ENCODE measurements at places on chromosomes 13 and 19.

DNA sequence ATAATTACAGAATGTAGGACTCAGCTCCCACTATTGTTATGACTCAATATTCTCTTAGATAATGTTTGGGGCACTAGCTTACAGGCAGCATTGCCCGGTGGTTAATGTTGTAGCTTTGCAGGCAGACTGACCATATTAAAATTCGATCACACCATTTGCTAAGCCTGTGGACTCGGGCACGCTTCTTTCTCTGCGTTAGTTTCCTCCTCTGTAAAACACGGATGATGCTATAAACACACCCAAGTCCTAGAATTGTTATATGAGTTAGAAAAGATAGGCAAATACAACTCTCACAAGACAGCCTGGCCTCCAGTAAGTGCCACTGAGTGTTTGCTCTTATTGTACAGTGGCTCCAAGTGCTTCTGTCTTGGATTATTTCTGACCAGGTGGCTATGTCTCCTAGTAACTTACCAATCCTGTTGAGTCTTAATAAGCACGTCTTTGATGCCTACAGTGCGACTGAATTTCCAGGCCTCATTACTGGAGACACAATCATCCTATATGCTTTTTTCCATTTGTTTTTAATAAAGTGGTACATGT, 50.0 kb upstream of the ALOX5AP start:
- DNase-seq, result no peak

DNA sequence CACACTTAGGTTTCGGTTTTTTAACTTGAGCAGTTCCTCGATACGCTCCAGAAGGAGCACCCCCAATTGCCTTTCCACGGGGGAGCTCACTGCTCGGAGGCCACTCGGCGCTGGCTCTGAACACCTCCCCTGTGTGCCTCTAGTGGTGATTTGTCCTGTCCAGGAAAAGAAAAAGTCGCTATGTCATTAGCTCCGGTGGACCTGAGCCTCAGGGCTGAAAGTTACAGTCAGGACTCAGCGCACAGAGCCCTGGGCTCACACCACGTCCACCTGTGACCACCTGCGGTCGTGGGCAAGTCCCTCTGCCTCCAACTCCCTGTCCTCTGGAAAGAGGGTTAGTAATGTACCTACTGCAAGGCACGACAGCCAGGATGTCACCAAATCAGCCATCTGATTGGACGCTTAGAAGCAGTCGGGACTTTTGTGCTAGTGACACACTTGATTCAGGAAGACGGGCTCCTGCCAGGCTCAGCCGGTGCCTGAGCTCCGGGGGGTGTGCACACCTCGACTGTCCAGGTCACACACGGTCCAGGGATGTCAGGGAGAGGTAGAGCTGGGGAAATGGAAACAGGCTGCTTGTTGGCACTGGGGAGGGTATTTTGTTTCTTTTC, 3.9 kb upstream of the TMPRSS9 start:
- DNase-seq, result no peak

- DNase-seq, result no peak
These were observed 10.0 kb upstream of the PROZ start for GRCh38 chr13:113148407-113148806.

DNA sequence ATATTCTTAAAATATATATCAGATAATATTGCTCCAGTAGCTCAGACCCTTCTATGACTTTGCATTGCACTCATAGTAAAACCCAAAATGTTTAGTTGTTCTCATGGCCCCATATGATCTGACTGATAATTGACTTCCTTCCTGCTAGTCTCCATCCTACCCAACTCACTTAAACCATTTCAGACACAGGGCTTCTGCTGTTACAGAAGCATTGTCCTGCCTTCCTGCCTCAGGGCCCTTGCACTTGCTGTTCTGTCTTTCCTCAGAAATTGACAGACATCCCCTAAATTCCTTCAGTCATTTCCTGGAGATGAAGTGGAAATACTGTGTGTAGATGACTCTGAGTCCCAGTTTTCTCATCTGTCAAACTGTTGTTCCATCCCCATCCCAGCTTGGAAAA, 19.7 kb downstream of the FBXL12 start:
- DNase-seq, result no peak

- no peak for DNase-seq
These were observed 371.2 kb upstream of the NBEA start for GRCh38 chr13:34570698-34571353.

- DNase-seq, result no peak
These were observed 46.1 kb downstream of the HSPH1 start for GRCh38 chr13:31115616-31116015.

DNA sequence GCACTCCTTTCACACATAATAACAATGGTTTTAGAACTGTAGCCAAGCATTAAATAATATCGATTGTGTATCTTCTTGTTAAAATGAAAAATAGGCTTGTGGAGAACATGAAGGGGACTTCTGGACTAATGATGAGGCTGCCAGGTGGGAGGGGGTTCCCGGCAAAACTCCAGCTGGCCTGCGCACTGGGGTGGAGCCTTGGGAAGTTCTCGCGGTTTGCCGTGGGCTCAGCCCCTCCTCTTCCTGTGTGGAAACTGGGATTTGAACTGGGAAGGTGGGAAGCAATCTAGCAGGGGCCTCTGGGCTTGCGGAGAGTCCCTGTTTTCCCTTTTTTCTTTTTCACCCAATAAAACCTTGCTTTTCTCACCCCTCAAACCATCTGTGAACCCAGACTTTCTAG, 113.7 kb upstream of the SLITRK1 start:
- no peak for DNase-seq

- peak; percentile 90 for DNase-seq
These were observed 6.0 kb downstream of the TEKTIP1 start for GRCh38 chr19:3544742-3545668.

DNA sequence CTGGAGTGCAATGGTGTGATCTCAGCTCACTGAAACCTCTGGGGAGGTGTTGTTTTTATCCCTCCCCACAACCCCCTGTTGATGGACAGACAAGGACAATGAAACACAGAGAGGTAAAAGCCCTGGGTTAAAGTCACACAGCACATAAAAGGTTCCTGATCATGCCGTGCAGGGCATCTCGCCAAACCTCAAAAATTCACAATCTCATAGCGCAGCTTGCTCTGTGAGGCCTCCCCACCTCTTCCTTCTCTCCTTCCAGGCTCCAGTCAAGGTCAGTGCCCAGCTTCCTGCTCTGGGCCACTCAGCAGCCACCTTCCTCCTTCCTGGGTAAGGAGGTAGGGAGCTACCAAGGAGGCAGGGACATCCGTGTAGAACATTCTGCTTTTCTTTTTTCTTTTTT, 2.3 kb downstream of the FUT2 start:
- no peak for DNase-seq

GRCh38 chr13:41352935-41353840, 42.1 kb downstream of the NAA16 start:
- peak; percentile 30 for DNase-seq

- DNase-seq, result no peak
These were observed 396.9 kb upstream of the SLITRK1 start for GRCh38 chr13:84279166-84279565.

DNA sequence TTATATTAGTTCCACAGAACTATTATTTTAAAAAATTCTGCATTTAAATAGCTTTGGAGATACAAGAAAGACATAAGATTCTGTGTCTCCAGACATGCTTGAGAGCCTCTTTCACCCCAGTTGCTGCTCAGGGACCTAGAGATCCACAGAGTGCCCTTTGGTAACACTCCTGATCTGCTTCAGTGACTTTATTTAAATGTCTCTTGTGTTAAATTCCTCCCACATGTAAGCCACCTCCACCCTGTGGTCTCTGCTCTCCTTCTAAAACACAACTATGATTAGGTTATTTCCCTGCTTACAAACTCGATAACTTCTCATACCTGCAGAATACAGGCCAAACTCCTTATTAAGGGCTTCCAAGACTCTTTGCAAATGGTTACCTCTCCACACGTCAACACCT, 141.0 kb downstream of the RFC3 start:
- DNase-seq, result no peak

- no peak for DNase-seq
These were observed 13.9 kb upstream of the FBXL3 start for GRCh38 chr13:77040835-77041234.

GRCh38 chr13:50323440-50324065, 308.3 kb downstream of the KCNRG start:
- DNase-seq, result no peak

DNA sequence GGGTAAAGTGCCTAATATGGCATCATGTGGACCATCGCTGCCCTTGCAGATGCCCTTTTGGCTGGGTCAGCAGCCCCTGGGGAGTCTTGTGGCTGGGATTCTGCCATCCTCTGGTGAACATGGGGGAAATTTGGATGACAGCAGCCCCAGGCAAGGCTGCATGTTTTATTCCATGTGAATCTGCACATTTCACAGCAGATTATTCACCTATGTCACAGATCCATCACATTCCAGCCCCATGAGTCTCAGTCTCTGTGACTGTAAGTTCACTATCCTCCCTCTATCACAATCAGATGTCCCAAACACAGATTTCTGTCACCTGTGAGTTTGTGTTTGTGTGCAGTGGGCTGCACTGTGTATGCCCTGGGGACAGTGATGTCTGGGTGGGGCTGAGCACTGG, 36.8 kb upstream of the PSG9 start:
- no peak for DNase-seq

DNA sequence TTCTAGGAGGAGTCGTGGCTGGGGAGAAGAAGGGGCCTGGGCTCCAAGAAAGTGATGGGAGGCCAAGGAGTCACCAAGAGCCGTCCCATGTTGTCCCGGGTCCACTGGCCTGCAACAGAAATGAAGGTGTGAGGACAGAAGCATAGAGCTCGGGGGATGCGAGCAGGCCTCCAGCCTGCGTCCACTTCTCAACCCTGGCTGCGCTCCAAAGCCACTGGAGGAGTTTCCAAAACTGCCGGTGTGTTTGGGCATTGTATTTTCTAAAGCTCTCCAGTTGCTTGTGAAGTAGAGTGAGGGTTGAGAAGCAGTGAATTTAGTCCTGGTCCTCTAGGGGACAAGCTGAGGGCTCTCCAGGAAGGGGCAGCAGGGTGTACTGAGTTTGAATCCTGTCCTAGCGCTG, 13.0 kb downstream of the FFAR2 start:
- no peak for DNase-seq

GRCh38 chr13:84366506-84366905, 484.2 kb upstream of the SLITRK1 start:
- DNase-seq, result no peak

DNA sequence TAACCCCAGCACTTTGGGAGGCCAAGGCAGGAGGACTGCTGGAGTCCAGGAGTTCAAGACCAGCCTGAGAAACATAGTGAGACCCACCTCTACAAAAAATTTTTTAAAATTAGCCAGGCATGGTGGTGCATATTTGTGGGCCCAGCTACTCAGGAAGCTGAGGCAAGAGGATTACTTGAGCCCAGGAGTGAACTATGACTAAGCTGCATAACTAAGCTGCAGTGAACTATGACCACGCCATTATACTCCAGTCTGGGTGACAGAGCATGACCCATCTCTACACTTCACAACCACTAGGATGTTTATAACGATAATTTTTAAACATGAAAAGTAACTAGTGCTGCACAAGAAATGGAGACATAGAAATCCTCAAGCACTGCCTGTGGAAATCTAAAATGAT, 352.7 kb upstream of the SGCG start:
- no peak for DNase-seq

- no peak for DNase-seq
These were observed 435.1 kb downstream of the EFNB2 start for GRCh38 chr13:106100171-106100919.

GRCh38 chr13:46679369-46680120, 117.4 kb downstream of the ESD start:
- no peak for DNase-seq

DNA sequence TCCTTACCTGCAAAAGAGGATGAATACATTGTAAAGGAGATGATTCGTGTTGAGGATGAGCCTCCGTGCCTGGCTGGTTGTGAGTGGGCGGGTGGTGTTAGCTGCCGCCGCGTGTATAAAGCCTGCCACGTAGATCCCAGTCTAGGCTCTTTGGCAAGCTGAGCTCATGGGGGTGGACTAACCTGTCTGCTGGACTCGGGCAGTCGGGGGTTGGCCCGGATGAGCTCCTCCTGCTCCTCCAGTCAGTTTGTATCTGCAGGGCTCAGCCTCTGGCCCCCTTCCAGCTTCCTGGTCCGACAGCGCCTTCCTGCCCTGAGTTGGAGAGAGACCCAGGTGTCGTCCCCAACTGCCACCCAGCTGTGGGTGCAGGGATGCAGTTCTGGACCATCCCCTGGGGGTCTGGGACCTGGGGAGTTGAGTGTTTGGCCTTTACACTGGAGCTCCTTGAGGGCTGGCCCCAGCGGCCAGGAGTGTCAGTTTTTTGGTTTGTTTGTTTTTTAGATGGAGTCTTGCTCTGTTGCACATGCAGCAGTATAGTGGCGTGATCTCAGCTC, 20.9 kb downstream of the TECR start:
- DNase-seq, result no peak

- DNase-seq, result no peak
These were observed 512.8 kb downstream of the UQCRFS1 start for GRCh38 chr19:28700176-28700575.

- DNase-seq, result no peak
These were observed 247.2 kb downstream of the TEX29 start for GRCh38 chr13:111567637-111568036.

- no peak for DNase-seq
These were observed 2.9 kb downstream of the CILP2 start for GRCh38 chr19:19540715-19541515.

DNA sequence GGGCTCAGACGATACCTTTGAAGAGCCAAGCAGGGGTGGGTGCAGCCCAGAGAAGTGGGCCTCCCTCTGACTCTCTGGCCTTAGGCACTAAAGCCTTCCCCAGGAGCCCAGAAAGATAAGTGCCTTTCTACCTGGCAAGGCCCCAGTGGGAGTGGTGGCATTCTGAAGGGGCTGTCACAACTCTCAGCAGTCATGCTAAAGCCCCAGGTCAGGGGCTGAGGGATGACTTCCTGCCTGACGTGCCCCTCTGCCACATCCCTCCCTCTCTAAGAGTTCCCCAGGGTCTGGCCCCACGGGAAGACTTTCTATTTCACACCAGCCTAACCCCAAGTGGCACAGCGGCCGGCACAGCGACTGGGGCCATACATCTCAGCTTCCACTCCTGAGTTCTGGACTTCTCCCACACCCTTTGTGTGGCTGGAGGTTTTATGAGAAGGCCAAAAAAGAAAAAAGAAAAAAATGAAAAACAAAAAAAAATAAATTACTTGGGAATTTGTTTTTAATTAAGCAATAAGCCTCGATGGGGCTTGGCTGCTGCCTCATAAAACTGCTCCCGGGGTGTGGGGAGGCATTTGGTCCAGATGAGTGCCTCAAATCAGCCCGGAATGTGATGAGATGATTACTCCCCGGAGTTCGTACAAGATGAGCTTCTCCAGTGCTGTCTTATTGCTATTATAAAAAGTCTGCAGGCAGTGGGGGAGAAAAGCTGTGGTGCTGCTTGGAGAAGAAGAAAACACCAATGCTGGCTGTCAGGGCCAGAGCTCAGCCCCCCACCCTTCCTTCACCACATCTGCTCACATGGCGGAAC, 28.5 kb upstream of the PLEKHF1 start:
- no peak for DNase-seq

DNA sequence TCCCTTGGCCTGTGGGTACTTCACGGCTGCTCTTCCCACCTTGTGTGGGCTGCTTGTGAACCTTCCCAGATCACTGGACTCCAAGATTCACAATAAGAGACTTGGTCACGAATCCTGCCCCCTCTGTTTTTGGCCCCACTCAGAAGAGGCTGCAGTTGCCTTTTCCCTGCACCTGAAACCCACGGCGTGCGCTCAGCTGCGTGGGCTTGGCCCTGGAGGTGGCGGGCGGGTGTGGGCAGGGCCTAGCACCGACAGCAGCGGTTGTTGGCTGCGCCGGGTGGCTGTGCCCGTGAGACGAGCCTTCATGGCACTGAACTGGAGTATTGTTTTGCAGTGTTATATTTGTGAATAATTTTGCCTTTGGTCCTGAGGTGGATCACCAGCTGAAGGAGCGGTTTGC, 33.8 kb downstream of the PLEKHJ1 start:
- no peak for DNase-seq

- DNase-seq, result no peak
These were observed 61.5 kb downstream of the IER2 start for GRCh38 chr19:13211426-13212308.

Data from globus pallidus (tissue), 1 donor.